ENCODE measurements at places on chromosomes 4 and X.
A peak's percentile ranks its signal among the peaks of the same experiment; 100 is the strongest.

DNA sequence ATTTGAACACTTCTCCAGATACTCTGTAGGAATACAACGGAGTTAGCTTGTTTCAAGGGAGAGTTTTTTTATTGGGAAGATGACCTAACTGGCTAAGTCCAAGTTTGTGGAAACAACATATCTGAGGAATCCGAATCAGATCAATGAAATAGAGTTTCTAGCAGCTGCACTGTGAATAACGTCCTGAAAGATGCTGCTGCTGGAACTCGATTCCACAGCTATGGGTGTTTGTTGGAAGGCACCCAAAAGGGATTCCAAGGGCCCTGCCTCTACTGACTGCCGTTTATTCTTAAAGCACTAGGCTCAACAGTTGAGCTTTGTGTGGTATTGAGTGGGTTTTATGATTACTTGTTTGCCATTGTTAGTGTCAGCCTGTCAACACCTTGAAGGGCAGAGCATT lies 6.6 kb upstream of the GBA3 start:
- no peak for DNase-seq

- no peak for DNase-seq
Observed at GRCh38 chr4:152278505-152279233, 257.2 kb downstream of the FBXW7 start.

DNA sequence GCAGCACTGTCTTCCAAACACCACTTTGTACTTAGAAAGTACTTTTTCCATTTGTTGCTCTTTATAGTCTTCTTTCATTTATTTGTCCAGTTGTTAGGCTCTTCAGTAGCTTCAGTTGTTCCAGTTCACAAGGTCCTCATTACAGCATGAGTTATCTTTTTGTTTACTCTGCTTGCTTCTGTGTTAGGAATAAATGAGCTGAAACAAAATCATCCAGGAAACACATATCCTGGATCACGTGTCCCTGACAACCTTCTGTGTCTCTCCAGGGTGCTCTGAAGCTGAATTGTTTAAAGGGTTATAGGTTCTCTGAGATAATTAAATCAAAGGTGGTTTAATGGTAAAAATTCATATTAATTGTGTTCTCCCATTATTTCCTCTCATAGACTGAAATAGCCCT lies 19.9 kb upstream of the KLHL8 start:
- no peak for DNase-seq

GRCh38 chr4:14168919-14169318 lies 541.4 kb upstream of the BOD1L1 start:
- DNase-seq, result peak; percentile 34

Measured in breast epithelium (tissue), 4 donors.